HCT116 (cell line): ENCODE measurements at places on chromosomes 5 and 9. TPM values are rescaled to one million over a fixed set of nuclear protein-coding genes. Genes with fewer than 3 reads are reported as not detected.

DNA sequence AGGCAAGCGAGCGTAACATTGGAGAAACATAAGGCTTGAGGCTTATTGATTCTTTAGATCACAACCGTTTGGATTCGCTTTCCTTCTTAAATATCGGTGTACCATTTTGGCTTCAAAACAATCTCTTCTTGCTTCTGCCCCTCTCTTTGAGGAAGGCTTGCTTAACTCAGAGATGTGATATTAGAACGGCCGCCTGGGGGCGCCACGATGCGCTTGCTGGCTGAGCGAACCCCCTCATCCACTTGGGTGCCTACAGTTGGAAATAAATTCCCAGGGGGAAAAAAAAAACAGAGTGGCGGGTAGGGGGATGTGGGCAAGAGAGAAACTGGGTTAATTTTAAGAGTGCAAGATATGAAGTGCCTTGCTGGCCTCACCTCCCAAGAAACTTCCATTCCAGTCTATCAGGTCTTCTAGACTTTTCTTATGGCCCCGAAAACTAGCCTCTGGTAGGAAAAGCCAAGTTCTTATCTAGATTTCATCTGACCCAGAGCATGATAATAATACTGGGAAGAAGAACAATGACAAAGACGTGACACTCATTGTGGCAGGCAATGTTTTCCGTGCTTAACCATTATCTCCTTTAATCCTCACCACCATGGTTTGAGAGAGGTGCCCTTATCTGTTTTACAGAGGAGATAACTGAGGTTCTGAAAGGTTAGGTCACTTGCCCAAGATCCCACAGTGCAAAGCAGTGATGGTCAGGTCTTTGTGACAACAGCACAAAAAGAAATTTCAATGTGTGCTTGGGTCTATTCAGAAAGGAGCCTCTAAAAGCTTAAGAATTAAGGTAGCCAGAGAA lies 115.8 kb downstream of the DPYSL3 start:
- no peak overlapping the region for H3K27ac ChIP-seq
- H3K27me3 ChIP-seq: no peaks in the 10 kb centered on the region
- no peaks in the 10 kb centered on the region for H3K36me3 ChIP-seq
- DNase-seq: no peak

GRCh38 chr5:43020399-43020746 lies 19.7 kb downstream of the ANXA2R start:
- no peak for DNase-seq
- H3K4me1 ChIP-seq: peaks cover 4% of the 10 kb centered on the region; the same call in 1 of the 2 replicates
- no peaks in the 10 kb centered on the region for H3K36me3 ChIP-seq
- peak overlapping the region; percentile 67 for H3K4me3 ChIP-seq
- H3K27ac ChIP-seq: peak overlapping the region; percentile 14; the same call in 1 of the 2 replicates

Gene BTNL9
- total RNA-seq: 11.7 TPM

DNA sequence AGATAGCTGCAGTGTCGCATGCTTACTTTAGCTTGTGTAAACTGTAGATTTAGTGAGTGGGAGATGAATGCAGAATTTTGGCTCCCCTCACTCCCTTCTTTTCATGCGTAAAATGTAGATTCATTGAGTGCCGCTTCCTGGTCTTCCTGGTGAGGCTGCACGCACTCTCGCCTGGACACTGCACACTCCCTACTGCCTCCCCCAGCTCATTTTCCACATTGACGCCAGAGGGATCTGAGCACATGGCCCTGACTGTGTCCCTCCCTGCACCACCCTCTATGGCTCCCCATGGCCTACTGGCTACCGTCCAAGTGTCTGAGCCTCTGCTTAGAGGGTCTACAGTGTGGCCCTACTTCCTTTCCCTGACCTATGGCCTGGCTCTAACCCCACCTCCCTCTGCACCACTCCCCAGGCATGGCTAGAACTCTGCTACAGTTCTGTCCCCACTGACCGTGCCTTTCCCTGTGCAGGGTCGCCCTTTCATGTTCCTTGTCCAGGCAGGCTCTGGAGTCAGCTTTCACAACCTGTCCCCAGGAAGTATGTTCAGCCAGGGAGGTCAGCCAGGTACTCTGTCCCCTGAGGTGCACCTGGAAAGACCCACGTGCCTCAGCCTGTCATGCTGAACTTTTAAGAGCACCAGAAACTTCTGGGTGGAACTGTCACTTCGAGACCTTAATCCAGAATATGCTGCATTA lies 160.6 kb downstream of the COL23A1 start:
- no peak overlapping the region for H3K4me3 ChIP-seq
- no peaks in the 10 kb centered on the region for H3K36me3 ChIP-seq
- no peaks in the 10 kb centered on the region for H3K27me3 ChIP-seq
- DNase-seq: no peak
- no peaks in the 10 kb centered on the region for H3K4me1 ChIP-seq

DNA sequence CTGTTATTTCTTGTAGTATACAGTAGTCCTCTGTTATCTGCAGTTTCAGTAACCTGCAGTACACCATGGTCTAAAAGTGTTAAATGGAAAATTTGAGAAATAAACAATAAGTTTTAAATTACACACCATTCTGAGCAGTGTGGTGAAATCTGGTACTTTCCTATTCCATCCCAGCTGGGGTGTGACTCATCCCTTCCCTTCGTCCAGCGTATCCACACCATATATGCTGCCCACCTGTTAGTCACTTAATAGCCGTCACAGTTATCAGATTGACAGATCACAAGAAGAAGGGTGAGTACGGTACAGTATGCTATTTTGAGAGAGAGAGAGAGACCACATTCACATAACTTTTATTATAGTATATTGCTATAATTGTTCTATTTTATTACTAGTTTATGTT lies 28.9 kb downstream of the FAM151B start:
- no peaks in the 10 kb centered on the region for H3K36me3 ChIP-seq
- no peak overlapping the region for H3K27ac ChIP-seq
- no peaks in the 10 kb centered on the region for H3K4me1 ChIP-seq
- DNase-seq: peak; percentile 36

- H3K4me1 ChIP-seq: no peaks in the 10 kb centered on the region
- no peak overlapping the region for H3K27ac ChIP-seq
- no peak overlapping the region for H3K4me3 ChIP-seq
- no peak for DNase-seq
Measured at GRCh38 chr5:56294354-56294753, 61.2 kb upstream of the ANKRD55 start.

Gene HCN1
- total RNA-seq: 0.10 TPM

- H3K4me3 ChIP-seq: no peak overlapping the region
- DNase-seq: no peak
- H3K36me3 ChIP-seq: no peaks in the 10 kb centered on the region
- no peaks in the 10 kb centered on the region for H3K27me3 ChIP-seq
Measured at GRCh38 chr5:72705178-72705577, 111.3 kb upstream of the TNPO1 start.

Gene GFI1B
- 0.20 TPM for total RNA-seq

DNA sequence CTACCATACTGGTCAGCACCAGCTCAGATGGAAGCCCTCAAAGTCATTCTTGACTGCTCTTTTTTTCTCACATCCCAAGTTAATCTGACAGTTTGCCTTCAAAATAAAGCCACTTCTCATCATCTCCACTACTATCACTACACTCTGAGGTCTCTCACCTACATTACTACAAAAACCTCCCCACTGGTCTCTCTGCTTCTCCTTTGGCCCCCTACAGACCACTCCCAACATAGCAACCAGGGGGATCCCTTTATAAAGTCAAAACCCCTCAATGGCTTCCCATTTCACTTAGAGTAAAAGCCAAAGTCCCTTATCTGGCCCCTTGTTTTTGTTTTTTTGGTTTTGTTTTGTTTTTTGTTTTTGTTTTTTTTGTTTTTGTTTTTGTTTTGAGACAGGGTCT lies 4.6 kb downstream of the ARAP3 start:
- H3K4me1 ChIP-seq: peaks cover 13% of the 10 kb centered on the region
- H3K4me3 ChIP-seq: no peak overlapping the region
- 0 out of 2 replicates have a peak, but pooled peaks cover 2% of the 10 kb centered on the region for H3K36me3 ChIP-seq
- H3K27ac ChIP-seq: no peak overlapping the region
- no peak for DNase-seq
- H3K27me3 ChIP-seq: no peaks in the 10 kb centered on the region
